ENCODE measurements at places on chromosomes 7 and 10. TPM values are rescaled to one million over a fixed set of nuclear protein-coding genes. Genes with fewer than 3 reads are reported as not detected.

- peaks cover 30% of the 10 kb centered on the region for H3K4me1 ChIP-seq
- H3K36me3 ChIP-seq, result no peaks in the 10 kb centered on the region
- H3K4me3 ChIP-seq, result no peak overlapping the region
- no peaks in the 10 kb centered on the region for H3K27me3 ChIP-seq
- peak overlapping the region; percentile 27 for H3K27ac ChIP-seq
- no peak for DNase-seq
Observed at GRCh38 chr10:110003524-110003885, 4.3 kb upstream of the ADD3 start.

- no peaks in the 10 kb centered on the region for H3K27me3 ChIP-seq
- H3K36me3 ChIP-seq, result peaks cover 31% of the 10 kb centered on the region
- no peaks in the 10 kb centered on the region for H3K4me1 ChIP-seq
- peak overlapping the region; percentile 98 for H3K27ac ChIP-seq
Observed at GRCh38 chr7:44580945-44581878, 819 bp downstream of the TMED4 start.

DNA sequence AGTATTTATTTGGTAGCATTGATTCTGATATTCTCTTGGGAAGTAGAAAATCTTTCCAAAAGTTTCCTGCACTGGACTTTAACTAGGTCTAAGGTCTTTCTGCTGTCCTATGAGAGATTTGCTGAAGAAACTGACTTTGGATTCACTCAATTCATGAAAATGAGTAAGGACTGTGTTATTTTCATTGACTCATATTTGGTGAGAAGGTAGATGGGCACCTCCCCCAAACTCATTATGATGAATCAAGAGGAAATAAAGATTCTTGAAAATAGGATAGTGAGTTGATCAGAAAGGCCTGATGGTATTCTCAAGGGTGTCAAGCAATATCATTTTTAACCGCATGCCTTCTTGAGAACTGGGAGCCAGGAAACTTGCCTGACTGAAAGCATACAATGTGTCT is 110.3 kb downstream of the RNF133 start:
- H3K4me3 ChIP-seq, result no peak overlapping the region
- H3K27me3 ChIP-seq, result no peaks in the 10 kb centered on the region
- no peaks in the 10 kb centered on the region for H3K4me1 ChIP-seq
- no peak for DNase-seq
- H3K27ac ChIP-seq, result no peak overlapping the region

GRCh38 chr7:102096012-102096332 is 190.7 kb upstream of the SH2B2 start:
- no peaks in the 10 kb centered on the region for H3K27me3 ChIP-seq
- peaks cover 17% of the 10 kb centered on the region for H3K36me3 ChIP-seq
- no peak overlapping the region for H3K27ac ChIP-seq
- no peak overlapping the region for H3K4me3 ChIP-seq
- H3K4me1 ChIP-seq, result no peaks in the 10 kb centered on the region

DNA sequence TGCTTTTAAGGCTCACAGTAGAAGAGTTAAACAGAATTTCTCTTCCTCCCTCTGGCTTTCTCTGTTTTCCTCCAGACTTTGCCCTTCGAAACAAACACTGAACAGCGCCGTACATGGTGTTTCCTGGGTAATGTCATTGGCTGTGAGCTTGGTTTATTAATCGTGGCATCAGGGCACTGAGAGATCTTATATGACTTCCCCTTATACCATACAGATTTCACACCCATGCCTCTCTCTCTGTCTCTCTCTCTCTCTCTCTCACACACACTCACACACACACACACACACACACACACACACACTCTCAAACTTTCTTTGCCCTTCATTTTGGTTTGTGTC is 195.5 kb downstream of the CREB5 start:
- DNase-seq, result no peak
- H3K4me3 ChIP-seq, result no peak overlapping the region
- H3K36me3 ChIP-seq, result no peaks in the 10 kb centered on the region

- H3K27ac ChIP-seq, result peak overlapping the region; percentile 94
- peaks cover 35% of the 10 kb centered on the region for H3K4me1 ChIP-seq
- H3K36me3 ChIP-seq, result no peaks in the 10 kb centered on the region
- DNase-seq, result no peak
Observed at GRCh38 chr7:99505324-99505662, 831 bp downstream of the ZKSCAN5 start.

The NKX2-3 gene
- total RNA-seq, result not detected

The PPP1R9A gene
- 23.4 TPM for total RNA-seq

- DNase-seq, result no peak
- H3K4me3 ChIP-seq, result no peak overlapping the region
- no peaks in the 10 kb centered on the region for H3K36me3 ChIP-seq
Observed at GRCh38 chr10:24299578-24300260, 90.8 kb downstream of the KIAA1217 start.

The ANKRD30A gene
- not detected for total RNA-seq

- H3K4me1 ChIP-seq, result no peaks in the 10 kb centered on the region
- no peaks in the 10 kb centered on the region for H3K27me3 ChIP-seq
- H3K4me3 ChIP-seq, result peak overlapping the region; percentile 90
- peak overlapping the region; percentile 98 for H3K27ac ChIP-seq
Observed at GRCh38 chr7:98282703-98283102, 1.2 kb downstream of the BRI3 start.

DNA sequence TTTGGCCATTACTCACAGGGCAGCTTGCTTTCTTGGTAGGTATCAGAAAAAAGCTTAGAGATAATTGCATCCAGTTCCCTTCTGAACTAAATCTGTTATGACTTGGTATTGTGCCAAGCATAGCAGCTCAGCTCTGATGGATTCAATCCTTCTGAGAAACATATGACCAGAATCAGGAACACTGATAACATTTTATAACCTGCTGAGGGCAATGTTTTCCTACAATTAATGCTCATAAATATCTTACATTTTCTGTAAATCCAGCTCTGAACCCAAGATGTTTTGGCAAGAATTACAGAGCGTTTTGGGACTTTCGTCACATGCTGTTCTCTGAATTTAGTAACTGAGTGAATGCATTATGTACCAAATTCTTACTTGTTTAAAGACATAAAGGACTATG is 167.8 kb downstream of the KIF20B start:
- H3K36me3 ChIP-seq, result no peaks in the 10 kb centered on the region
- H3K4me3 ChIP-seq, result no peak overlapping the region

The AOC1 gene
- total RNA-seq, result not detected

- no peak overlapping the region for H3K4me3 ChIP-seq
- no peaks in the 10 kb centered on the region for H3K27me3 ChIP-seq
- peaks cover 7% of the 10 kb centered on the region for H3K4me1 ChIP-seq
Observed at GRCh38 chr7:36100226-36100625, 52.8 kb upstream of the EEPD1 start.

The ABCC2 gene
- 0.28 TPM for total RNA-seq

DNA sequence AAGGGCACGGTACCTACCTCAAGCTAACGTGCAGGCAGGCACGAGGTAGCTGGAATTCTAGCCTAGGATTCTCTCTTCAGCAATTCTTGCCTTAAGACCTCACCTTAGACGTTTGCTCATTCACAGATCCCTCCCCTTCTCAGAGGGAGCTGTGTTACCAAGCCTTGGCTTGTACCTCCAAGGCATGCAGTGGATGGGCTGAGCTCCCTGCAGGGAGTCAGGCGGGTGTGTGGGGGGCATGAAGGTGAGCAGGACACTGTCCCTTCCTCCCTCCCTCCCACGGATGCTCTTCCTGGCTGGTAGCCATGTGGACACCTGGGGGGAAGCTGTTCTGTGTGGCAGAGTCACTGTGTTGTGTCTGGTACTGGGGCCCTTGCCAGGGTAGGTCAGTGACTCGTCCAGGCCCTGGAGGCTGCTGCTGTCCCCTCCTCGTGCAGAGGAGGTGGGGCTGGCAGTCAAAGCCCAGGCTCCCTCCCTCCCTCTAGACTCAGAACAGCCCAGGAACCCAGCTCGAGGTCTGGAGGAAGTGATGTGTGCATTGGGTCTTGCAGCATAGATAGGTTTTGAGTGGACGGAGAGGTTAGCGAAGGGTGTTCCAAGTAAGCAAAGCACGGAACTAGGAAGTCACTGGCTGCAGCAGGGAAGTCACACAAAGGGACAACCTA is 222.2 kb upstream of the SH2B2 start:
- H3K4me1 ChIP-seq, result no peaks in the 10 kb centered on the region
- no peak overlapping the region for H3K27ac ChIP-seq
- no peaks in the 10 kb centered on the region for H3K27me3 ChIP-seq
- H3K36me3 ChIP-seq, result no peaks in the 10 kb centered on the region

The PRKG1 gene
- 17.8 TPM for total RNA-seq

The CBLL1 gene
- 19.3 TPM for total RNA-seq

GRCh38 chr7:32532716-32533115 is 37.4 kb downstream of the AVL9 start:
- no peaks in the 10 kb centered on the region for H3K27me3 ChIP-seq
- peaks cover 15% of the 10 kb centered on the region for H3K4me1 ChIP-seq
- no peak for DNase-seq
- no peak overlapping the region for H3K27ac ChIP-seq
- no peak overlapping the region for H3K4me3 ChIP-seq

- H3K4me1 ChIP-seq, result no peaks in the 10 kb centered on the region
- H3K27ac ChIP-seq, result no peak overlapping the region
- no peaks in the 10 kb centered on the region for H3K27me3 ChIP-seq
- no peaks in the 10 kb centered on the region for H3K36me3 ChIP-seq
Observed at GRCh38 chr10:47240173-47240572, 59.8 kb upstream of the GDF10 start.

The CNNM1 gene
- total RNA-seq, result 0.07 TPM

DNA sequence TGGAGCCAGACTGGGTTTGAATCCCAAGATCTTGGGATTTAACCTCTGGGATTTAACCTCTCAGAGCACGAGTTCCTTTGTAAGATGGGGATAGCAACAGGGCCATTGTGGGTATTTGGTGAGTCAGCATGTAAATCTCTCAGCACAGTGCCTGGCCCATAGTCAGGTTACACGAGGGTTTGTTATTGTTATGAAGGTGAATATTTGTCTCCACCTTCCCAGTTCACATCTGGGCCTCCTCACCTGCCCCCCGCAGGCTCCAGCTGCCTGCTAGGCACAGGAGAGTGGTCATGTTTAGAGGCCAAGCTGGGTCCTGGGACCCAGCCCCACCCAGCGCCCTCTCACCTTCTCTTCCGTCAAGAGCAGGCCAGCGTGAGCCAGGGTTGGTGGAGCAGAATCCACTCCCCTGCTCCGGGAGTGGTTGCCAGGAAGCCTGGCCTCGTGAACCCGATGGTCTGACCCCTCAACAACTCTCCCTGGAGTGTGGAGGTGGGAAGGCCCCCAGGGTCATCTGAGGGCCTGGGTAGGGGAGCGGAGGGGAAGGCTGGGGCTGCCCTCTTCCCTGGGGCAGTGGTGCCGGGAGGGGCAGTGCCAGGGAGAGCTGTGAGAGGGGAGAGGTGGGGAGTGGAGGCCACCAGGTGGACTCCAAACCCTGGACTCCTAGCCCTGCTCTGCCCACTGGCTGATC is 26.0 kb downstream of the FAM241B start:
- H3K4me1 ChIP-seq, result no peaks in the 10 kb centered on the region
- no peaks in the 10 kb centered on the region for H3K27me3 ChIP-seq
- no peak for DNase-seq
- H3K27ac ChIP-seq, result no peak overlapping the region
- H3K36me3 ChIP-seq, result no peaks in the 10 kb centered on the region

DNA sequence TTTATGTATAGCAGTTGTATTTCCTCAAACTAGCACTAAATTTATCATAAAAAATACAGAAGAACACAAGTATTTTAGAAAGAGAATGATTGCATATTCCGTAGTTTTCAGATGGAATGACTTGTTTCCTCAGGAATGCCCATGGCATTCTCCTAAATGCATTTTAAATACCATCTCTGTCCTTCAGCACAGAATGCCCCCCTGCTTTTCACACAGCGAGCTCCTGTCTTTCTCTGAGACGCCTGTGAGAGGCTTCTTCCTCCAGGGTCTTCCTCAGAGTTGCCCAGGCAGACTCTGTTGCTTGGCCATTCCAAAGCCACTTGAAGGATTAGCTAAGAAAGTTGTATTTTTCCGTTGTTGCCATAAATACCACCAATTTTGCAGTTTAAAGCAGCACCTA is 10.1 kb downstream of the LANCL2 start:
- H3K4me3 ChIP-seq, result no peak overlapping the region
- no peak overlapping the region for H3K27ac ChIP-seq
- no peaks in the 10 kb centered on the region for H3K4me1 ChIP-seq
- H3K27me3 ChIP-seq, result no peaks in the 10 kb centered on the region

The GPR37 gene
- total RNA-seq, result not detected

- no peaks in the 10 kb centered on the region for H3K36me3 ChIP-seq
- H3K4me1 ChIP-seq, result no peaks in the 10 kb centered on the region
- no peak overlapping the region for H3K4me3 ChIP-seq
Observed at GRCh38 chr7:140005754-140006503, 56.8 kb downstream of the PARP12 start.

DNA sequence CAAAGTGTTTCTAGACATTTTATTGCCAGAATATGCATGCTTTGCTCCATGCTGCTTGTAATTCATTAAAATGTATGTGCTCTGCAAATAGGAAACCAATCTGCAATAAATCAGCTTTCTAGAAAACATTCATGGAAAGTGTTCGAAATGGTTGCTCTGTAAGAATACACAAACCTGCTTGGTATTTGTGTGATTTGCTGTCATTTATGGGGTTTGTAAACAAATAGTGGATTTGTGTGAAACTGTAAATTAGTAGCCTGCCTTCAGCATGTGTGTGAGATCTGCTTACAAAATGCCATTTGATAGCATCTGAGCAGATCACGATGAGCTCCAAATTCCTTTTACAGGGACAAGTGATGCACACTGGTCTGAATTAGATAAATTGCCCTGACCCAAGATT is 219.0 kb upstream of the CSTF2T start:
- no peaks in the 10 kb centered on the region for H3K27me3 ChIP-seq
- peaks cover 8% of the 10 kb centered on the region for H3K4me1 ChIP-seq
- no peak for DNase-seq
- no peak overlapping the region for H3K4me3 ChIP-seq
- no peak overlapping the region for H3K27ac ChIP-seq
- no peaks in the 10 kb centered on the region for H3K36me3 ChIP-seq

DNA sequence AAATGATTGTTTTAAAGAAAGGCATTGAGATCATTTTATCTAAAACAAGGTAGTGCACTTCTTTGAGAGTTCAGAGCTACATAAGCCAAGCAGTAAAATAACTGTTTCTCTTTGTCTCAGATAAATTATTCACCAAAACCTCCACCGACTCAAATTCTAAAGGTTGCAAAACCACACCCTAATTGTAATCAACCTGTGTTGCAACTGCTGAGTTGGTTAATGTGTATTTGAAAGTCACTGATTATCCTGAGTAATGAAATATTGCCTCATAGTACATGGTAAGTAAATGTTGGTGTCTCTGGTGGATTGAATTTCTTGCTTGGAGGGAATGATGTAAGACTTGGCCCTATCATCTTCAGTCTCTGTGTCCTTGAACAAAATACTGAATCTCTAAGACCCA is 35.9 kb upstream of the CYP2C9 start:
- H3K27me3 ChIP-seq, result no peaks in the 10 kb centered on the region
- H3K4me1 ChIP-seq, result no peaks in the 10 kb centered on the region
- no peak overlapping the region for H3K4me3 ChIP-seq
- no peak overlapping the region for H3K27ac ChIP-seq
- no peak for DNase-seq
